ENCODE measurements at places on chromosomes 5 and 9.

DNA sequence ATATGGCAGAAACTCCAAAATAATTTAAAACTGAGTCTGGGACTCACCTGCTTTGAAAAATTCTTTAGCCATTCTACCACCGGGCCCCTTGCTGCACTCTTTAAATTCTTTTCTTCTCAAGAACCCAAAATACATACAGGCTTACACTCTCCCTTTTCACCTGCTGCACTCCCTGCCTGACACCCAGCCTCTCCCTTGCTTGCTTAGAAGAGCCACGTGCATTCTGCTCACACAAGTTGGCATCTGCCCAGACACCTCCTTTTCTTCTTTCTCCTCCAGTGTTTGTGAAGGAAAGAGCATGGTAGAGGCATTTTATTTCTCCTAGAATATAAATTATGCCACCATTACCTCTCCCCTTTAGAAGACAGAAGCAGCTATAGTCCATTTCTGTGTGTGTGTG is 39.0 kb upstream of the AOPEP start:
- DNase-seq, result no peak

DNA sequence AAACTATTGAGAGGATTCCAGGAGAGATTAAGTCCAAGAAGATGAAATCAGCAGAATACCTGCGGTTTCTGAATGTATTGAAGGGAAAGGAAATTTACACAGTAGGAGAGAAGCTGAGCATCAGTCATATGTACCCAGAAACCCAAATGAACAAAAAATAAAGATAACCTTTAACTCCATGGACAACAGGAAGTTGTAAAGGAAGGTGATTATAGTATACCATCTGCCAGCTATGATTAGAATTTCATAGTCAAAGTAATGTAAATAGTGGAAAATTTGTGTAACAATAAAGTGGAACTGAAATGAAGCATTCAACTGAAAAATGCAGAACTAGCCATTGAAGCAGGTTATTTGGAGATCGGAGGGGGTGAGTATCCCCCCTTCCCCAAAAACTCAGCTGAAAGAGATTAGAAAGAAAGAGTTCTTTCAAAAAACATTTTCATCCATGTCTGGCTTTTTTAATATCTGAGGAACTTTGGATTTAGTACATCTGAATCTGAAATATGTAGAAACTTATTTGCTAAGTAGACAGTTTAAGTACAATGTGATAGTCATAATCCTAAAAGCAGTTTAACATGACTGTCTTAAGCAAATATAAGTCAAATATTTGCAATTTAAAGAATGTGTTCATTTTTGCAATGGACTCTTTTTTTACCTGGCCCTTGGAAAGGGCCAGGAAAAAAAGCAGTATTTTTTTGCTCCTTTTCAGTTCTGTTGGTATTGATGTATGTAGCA is 58.4 kb downstream of the APC start:
- DNase-seq, result no peak

DNA sequence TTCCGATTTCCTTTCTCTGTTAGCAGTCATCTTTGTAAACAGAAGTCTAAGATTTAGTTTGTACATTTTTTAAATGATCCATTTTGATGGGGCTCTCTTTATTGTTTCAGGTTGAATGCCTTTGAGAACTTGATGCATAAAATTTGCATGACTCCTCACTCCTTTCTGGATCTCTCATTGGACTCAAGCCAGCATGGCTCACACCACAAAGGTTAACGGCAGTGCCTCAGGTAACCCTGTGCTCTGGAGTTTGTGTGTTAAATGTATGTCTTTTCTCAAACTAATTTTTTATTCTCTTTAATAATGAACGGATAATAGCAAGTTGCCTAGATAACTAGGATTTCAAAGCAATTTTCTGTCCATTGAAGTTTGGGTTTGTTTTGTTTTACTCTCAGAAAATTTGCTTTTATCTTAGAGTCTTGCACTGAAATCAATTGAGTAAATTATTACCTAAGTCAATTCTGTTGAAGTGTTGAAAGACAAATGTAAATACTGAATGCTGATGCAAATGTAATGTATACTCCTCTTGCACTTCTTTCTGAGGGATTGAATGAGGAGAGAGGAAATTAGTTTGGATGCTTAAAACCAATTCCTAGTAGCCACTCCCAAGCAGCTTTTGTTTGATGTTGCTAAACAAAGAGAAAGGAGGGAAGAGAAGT is 164.6 kb upstream of the DMRT1 start:
- DNase-seq, result no peak

DNA sequence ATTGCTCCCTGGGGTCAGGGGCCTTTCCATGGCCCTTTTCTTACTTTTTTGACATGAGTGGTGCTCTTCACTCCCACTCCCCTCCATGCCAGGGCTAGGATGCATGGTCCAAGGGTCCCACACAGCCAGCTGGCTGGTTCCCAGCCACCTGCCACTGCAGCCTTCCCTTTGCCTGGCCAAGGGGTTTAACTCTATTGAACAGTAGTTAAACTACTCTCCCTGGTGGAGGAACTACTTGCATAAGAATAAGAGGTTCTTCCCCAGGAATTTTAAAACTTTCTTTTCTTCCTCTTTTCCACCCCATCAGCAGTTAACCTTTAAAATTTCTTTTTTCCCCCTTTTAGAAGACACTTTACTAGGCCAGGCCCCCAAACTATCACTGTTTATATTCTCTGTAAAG is 1532.8 kb upstream of the ACO1 start:
- DNase-seq, result no peak

DNA sequence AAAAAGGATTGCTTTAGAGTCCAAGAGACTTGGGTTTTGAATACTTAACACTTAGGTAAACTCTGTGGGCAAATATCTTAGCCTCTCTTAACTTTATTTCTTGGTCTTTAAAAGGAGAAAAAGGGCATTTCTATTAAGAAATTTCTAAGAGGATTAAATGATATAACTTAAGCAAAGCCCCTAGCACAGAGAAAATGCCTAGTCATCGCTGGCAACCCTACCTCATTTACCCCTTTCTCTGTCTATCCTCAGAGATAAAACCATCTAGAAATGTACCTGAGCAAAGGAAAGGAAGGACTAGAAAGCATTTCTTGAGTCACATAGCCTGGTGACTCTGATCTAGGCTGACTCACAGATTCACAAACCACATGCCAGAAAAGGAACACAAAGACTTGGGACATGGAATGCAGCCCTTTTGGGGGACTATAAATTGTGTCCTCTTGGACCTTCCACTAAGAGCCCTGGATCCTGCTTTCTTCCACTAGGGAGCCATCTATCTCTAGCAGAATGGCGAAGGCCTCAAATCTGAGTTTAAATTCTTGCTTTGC is 120.6 kb downstream of the FOXD1 start:
- DNase-seq, result no peak

DNA sequence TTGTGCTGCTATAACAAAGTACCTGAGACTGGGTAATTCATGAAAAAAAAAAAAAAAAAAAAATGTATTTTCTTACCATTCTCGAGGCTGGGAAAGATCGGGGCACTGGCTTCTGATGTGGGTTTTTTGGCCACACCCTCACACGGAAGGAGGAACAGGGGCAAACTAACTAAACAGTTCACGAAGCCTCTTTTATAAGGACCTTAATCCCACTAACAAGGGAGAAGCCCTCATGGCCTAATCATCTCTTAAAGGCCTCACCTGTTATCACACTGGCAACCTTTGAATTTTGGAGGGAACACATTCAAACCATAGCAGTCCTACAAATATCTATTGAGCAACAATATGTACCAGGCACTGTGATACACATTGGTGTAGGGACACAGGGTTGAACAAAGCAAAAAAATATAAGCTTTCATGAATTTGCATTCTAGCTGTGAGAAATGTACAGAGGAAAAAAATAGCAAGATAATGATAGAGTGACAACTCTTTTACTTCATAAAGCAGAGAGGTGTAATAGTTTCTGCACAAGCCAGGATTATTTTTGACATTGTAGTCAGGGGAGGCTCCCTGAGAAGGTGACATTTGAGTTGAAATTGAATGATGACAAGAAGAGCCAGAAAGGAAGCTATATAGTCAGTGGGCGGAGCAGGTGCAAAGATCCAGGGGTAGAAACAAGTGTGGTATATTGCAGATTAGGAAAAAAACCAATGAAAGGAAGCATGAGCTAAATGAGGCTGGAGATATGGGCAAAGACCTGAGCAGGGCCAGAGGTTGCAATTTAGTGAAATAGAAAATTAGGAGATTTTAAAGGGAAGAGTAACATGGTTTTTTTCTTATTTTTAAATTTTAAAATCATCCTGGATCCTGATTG is 68.1 kb upstream of the GRAMD2B start:
- DNase-seq, result no peak

- DNase-seq, result no peak
Measured at GRCh38 chr5:52607227-52607824, 180.4 kb upstream of the ITGA1 start.

- DNase-seq, result no peak
Measured at GRCh38 chr9:128575469-128575868, 23.1 kb downstream of the SPTAN1 start.

DNA sequence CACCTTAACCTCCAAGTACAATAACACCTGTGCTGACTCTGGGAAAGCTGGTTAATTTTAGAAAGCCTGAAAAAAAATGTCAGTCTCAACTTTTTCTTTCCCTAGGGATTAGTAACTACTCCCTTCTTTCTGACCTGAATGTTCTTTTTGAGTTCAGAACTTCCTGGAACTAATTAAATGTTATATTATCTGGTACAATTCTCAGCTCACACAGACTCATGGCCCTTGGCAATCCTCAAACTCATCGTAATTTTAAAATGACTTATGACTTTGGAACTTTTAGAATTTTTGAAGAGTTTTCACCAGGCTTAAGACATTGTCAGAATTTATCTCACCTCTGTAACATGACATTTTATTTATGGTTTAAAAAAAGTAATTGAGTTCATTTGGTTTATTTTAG is 315.0 kb downstream of the FER start:
- DNase-seq, result no peak

GRCh38 chr5:172052450-172053236 is 46.2 kb upstream of the FBXW11 start:
- no peak for DNase-seq

- no peak for DNase-seq
Measured at GRCh38 chr5:35660451-35660850, 42.8 kb downstream of the SPEF2 start.

DNA sequence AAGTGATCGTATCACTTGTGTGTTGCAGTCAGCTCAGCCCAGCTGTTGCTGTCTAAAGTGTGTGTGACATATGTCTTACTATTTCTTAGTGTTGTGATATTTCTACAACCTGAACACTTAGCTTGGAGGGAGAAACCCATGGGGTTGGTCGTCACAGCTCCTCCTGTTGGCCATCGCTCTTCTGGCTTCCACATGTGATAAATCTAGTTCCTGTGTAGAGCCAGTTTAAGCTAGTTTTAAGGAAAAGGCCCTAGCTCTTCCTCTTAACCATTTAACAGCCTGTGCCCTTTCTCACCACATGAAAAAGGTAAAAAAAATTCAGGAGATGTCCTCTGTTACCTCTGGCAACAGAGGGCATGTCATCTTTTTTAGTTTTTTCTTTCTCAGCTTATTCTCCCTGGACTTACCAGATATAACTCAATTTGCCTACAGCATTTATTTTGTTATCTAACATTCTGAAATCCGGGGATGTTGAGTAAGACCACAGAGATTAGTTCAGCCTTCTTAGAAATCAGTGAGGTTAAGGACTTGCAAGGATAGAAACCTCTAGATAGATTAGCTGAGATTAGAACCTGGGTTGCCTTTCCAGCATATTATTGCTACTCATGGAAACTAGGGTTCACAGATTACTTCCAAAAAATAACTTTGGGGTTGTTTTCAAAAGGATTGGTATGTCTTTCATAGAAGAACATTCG is 100.4 kb downstream of the GAPVD1 start:
- DNase-seq, result no peak

DNA sequence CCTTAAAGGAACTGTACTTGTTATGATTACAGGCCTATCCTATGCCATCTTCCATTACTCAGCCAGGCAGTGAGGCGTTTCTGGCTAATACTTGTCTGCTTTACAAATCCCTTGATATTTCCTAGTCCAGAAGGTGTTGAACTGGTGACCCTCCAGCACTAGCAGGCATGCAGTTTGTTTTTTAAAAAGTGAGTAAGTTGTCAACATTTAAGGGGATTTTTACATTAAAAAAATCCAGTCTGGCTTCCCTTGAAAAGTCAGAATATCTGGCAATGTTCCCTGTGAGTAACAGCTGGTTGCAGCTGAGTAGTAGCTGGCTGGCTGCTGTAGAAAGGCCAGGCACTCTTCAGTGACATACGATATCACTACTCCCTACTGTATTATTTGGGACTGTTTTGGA is 21.8 kb downstream of the GRIN3A start:
- no peak for DNase-seq

GRCh38 chr5:131196331-131196730 is 25.6 kb downstream of the LYRM7 start:
- DNase-seq, result no peak

GRCh38 chr5:66344544-66344943 is 200.4 kb downstream of the SREK1 start:
- DNase-seq, result no peak

DNA sequence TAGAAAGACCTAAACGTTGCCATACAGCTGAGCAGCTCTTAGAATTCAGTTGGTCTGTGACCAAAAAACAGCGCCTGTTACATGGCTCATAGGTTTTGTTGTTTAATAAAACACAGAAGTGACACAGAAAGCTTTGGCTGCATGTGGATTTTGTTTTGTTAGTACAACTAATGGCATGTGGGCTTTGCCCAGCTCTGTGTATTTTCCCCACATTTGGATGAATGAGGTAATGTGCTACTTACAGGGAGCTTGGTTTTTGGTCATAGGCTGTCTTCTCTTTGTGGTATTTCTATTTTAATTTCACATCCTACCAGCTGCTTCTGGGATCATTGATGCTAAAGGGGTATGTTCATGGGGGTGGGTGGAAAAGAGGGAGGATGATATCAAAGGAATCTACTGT is 37.0 kb upstream of the POU4F3 start:
- DNase-seq, result no peak

DNA sequence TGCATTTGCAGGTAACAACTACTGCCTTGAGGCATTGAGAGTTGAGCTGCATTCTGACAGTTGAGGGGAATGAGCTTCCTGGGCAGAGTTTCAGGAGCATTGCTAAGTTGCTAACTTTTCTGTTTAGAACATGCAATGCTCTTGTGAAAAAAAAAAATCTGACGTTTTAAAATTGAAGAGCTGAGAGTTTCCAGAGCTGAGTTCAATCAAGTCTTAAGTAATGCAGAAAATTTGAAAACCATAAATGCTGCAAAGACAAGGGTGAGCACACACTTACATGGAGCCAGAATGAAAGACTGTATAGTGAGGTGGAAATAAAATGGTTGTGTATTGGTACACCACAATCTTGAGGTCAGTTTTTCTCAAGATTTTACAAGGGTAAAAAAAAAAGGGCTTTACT is 166.0 kb downstream of the GABRB2 start:
- DNase-seq, result no peak

DNA sequence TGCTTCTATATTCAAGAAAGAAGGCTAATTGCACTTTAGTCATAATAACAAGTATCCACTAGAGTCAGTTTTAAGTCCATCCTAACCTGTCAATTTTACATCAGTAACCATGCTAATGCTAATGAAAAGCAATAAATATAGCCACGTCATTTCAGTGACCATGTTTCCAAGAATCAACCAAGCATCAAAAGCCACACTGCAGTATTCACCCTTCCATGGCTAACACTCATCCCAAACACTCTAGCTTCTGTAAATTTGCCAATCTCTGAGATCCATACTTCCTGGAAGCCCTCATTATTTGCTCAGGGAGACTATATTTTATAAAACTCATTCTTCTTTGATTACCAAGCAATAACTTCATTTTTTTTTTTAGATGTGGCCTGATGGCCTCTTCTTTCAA is 712.0 kb downstream of the CETN3 start:
- no peak for DNase-seq

GRCh38 chr5:76460104-76460503 is 57.0 kb downstream of the IQGAP2 start:
- no peak for DNase-seq

- no peak for DNase-seq
Measured at GRCh38 chr5:140677947-140678346, 4.6 kb upstream of the DND1 start.

All from NCI-H1048 (cell line).